ENCODE measurements at places on chromosomes 6 and 20.

DNA sequence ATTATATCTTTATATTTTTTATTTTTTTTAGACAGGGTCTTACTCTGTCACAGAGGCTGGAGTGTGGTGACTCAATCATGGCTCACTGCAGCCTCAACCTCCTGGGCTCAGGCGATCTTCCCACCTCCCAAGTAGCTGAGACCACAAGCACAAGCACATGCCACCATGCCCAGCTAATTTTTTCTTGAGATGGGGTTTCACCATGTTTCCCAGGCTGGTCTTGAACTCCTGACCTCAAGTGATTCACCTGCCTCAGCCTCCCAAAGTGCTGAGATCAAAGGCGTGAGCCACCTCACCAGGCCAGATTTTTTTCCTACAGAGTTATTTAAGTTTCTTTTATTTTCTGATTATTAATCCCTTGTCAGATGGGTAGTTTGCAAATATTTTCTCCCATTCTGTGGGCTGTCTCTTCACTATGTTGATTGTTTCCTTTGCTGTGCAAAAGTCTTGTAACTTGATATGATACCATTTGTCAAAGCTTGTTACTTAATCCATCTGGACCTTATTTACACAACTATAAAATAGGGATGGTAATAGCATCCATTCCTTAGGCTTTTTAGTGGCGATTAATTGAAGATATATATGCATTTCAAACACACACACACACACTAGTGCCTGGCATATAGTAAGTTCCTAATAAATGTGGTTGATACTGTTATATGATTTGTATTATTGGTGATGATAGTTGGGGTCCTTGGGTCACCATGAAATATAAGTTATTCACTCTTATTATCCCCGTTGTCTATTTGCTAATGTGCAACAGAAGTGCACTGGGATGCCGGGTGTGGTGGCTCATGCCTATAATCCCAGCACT lies 187.1 kb downstream of the BCAS1 start:
- no peak for DNase-seq

DNA sequence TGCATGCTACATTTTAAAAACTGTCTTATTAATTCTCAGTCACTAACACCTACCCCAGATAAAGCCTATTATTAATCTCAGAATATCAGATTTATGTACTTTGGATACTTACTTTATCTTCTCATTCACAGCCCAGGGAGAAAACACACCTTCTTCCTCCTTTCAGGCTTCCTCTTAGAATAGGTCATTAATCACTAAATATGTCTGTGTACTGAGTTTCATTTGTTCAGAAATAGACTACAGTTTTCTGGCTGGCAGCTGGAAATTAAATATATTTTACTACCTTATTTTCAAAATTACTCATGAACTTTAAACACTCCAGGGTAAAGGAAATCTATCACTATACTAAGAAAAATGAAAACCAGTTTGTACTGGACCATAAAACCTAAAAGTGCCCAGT lies 147.7 kb upstream of the DST start:
- no peak for DNase-seq

DNA sequence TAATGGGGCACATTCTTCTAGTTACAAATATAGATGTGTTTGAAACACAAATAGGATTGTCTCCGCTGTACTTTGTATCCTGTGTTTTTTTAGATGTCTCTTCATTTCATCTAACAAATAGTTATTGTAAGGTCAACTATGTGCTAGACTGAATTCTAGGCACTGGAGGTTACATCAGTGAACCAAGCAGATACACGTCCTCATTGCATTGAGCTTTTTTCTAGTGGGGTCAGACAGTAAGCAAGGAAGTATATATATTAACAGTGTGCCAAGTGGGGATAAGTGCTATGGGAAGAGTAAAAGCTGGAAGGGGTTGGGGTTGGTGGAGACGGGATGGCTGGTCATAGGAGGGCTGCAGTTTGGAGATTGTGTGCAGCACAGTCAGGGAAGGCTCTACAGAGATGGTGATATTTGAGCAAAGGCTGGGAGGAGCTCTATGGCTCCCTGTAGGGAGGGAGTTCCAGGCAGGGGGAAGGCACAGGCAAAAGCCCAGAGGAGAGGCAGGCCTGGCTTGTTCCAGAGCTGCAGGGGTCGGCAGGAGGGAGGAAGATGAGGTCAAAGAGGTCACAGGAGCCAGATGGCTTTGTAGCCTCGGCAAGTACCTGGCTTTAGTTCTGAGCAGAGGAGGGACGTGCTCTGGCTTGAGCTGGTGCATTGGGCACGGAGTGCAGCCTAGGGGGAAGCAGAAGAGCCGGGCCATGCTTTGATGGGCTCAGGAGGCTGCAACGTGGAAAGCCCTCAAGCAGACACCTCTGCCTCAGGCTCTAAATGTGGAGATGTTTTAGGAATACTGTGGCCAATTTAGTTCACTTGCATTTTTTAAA lies 152.3 kb downstream of the ZDHHC14 start:
- no peak for DNase-seq

DNA sequence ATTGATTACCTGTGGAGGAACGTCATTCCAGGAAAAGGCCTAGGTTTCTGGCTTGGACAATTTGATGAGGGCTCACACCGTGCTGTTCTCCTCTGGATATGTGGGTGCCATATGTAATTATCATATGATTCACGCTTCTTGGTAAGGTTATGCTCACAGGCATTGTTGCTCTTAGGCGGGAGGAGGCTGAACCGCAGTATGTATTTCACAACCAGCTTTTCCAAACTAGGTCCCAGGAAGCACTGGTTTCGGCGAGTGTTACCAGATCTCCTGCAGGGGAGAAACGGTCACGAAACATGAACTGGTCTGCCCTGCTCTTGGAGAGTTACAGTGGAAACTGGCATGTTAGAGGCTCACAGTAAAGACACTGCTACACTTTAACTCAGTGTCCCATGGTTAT lies 793 bp upstream of the FAM50B start:
- DNase-seq = no peak

GRCh38 chr6:90435207-90435899 lies 138.7 kb upstream of the BACH2 start:
- DNase-seq = no peak

DNA sequence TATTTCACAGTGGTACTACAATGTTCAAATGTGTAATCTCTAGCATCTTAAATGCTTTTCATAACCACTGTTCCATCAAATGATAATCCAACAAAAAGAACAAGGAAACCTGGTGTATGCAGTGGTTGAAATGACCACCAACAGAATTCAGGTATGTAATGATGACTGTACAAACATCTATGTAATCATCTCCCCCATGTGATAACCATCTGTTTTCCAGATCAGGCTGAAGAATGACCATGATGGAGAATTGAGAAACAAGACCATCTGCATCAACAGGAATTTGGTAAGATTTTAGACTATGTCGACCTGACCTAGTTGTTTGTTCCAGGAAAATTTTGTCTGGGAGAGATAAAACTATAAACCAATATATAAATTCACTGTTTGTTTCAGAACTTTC lies 81.3 kb upstream of the ASCC3 start:
- DNase-seq = no peak

GRCh38 chr6:56525974-56526789 lies 116.5 kb downstream of the DST start:
- DNase-seq = no peak

DNA sequence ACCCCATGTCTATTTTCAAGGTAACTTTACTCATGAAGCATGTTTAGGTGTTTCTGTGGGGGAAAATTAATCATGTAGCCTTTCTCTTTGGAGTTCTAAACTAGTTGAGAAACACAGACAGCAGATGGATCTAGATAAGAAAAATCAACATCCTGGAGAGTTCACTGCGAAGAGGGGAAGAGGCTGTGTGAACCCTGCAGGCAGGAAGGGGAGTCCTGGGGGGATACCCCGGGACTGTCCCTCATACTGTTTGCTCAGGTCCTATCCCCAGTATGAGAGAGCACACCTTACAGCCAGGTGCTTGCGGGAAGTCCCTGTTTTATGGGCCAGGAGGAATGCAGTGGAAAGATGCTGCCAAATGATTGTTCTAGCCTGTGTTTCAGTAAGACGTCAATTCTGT lies 32.7 kb downstream of the CHMP4B start:
- no peak for DNase-seq

DNA sequence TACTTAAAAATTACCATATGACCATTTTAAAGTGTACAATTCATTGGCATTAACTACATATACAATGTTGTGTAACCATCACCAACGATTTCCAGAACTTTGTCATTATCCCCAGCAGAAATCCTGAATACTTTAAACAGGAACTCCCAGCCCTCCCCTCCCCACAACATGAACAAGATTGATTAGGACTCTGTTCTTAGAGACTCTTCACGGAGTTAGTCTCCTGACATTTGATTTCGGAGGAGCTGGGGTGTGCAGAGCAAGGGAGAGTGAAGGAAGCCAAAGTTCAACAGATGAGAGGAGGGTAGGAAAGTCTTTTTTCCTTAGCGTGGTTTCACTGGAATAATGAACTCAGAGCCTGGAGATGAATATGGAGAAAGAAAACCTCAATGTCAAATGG lies 17.2 kb upstream of the QKI start:
- DNase-seq = no peak

- DNase-seq = no peak
These were observed 23.6 kb downstream of the RREB1 start for GRCh38 chr6:7131390-7131789.

DNA sequence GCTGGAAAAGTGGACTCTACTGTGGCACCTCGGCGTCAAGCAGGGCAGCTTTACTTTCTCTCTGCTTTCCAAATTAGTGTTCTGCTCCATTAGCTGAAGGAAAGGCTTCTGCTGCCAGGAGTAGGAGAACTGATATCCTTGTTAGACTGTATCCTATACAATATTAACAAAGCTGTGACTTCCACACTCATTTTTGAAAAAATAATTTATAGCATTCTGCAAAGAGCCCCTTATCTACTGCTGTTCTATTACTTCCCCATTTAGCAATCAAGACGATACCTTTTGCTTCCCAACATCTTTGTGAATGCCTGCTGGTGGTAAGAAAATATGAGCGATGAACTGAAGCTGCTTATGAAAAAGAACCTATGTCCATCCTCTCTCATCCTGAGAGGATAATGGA lies 151.1 kb downstream of the UBE3D start:
- no peak for DNase-seq

DNA sequence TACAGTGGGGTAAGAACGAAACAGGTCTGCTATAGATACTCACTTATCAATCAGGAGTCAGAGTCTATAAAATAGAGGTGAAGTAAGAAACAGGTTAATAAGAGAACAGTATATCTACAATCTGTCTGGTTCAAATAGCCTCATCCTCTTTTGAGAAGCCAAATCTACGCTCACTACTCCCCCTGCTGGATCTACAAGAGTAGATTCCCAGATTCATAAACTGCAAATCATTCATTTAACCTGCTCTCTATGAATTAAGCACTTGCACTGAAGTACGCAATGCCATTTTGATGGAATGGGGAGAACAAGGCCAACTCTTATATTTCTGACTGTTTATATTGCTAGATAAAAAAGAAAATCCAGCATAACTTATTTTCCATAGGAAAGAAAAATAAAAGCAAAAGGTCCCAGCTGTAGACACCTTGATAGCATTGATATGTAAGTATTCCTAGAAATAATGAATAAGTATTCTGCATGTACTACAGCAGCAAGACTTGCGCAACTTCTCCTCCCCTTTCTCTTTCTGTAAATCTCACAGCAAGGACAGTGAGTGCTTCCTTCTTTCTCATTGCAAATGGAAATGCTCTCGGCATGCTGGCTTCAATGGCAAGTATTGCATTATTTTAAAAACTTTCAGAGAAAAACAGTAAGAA lies 92.3 kb downstream of the RFX6 start:
- DNase-seq = no peak

Data from effector CD8-positive, alpha-beta T cell (primary cell).